ENCODE measurements at places on chromosomes 7 and 10.

- DNase-seq: no peak
- H3K27ac ChIP-seq: peak overlapping the region; percentile 96
- peaks cover 84% of the 10 kb centered on the region for H3K4me1 ChIP-seq
- H3K27me3 ChIP-seq: no peaks in the 10 kb centered on the region
- peaks cover 66% of the 10 kb centered on the region for H3K36me3 ChIP-seq
- no peak overlapping the region for H3K4me3 ChIP-seq
Observed at GRCh38 chr10:124701881-124702656, 42.1 kb downstream of the FAM53B start.

- no peak overlapping the region for H3K27ac ChIP-seq
- DNase-seq: no peak
- H3K36me3 ChIP-seq: no peaks in the 10 kb centered on the region
- peaks cover 17% of the 10 kb centered on the region for H3K27me3 ChIP-seq
- H3K4me1 ChIP-seq: no peaks in the 10 kb centered on the region
Observed at GRCh38 chr7:25541094-25541821, 313.0 kb upstream of the NPVF start.

GRCh38 chr10:5946786-5947185 is 30.6 kb downstream of the IL15RA start:
- H3K27me3 ChIP-seq: no peaks in the 10 kb centered on the region
- no peak overlapping the region for H3K27ac ChIP-seq
- DNase-seq: no peak
- H3K4me3 ChIP-seq: no peak overlapping the region
- H3K4me1 ChIP-seq: peaks cover 7% of the 10 kb centered on the region

GRCh38 chr7:140625908-140626868 is 14.4 kb downstream of the DENND2A start:
- H3K4me1 ChIP-seq: peaks cover 3% of the 10 kb centered on the region
- no peaks in the 10 kb centered on the region for H3K36me3 ChIP-seq
- peaks cover 10% of the 10 kb centered on the region for H3K27me3 ChIP-seq
- no peak for DNase-seq

GRCh38 chr10:2899246-2899951 is 167.9 kb upstream of the PFKP start:
- H3K4me1 ChIP-seq: peaks cover 14% of the 10 kb centered on the region
- H3K27me3 ChIP-seq: peaks cover 22% of the 10 kb centered on the region
- no peaks in the 10 kb centered on the region for H3K36me3 ChIP-seq
- no peak overlapping the region for H3K27ac ChIP-seq
- H3K4me3 ChIP-seq: no peak overlapping the region

GRCh38 chr7:69577221-69577620 is 21.1 kb upstream of the AUTS2 start:
- H3K27ac ChIP-seq: no peak overlapping the region
- no peaks in the 10 kb centered on the region for H3K4me1 ChIP-seq
- H3K27me3 ChIP-seq: no peaks in the 10 kb centered on the region
- no peaks in the 10 kb centered on the region for H3K36me3 ChIP-seq

- H3K4me1 ChIP-seq: peaks cover 6% of the 10 kb centered on the region
Observed at GRCh38 chr10:60739558-60739957, 38.7 kb upstream of the CDK1 start.

DNA sequence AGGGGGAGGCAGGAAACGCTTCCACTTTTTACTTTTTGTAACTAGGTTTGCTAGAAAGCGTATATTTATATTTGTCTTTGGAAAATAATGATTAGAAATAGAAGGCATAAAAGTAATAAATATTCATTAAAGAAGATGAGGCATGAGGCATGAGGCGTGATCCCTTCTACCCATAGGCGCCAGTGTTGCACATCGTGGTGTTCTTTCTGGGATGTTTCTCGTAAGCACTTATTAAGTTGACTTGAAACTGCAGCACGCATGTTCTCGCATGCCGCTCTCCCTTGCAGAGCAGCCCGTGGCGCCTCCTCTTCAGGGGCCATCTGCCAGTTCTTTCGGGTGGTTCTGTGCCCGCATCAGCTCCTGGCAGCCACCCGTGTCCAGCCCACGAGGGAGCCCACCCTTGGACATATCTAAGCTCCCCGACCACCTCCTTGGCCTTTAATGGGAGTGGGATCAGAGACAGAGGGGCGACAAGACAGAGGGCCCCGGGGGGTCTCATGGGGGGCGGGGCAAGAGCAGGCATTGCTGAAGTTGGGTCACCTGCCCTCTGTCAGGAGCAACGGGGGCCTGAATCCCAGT is 28.5 kb upstream of the CSGALNACT2 start:
- H3K27me3 ChIP-seq: peaks cover 1% of the 10 kb centered on the region
- H3K4me3 ChIP-seq: no peak overlapping the region
- no peak for DNase-seq
- no peak overlapping the region for H3K27ac ChIP-seq
